ENCODE measurements at places on chromosomes 5 and 9.

- DNase-seq, result peak; percentile 61
Observed at GRCh38 chr9:5389109-5389732, 48.5 kb downstream of the PLGRKT start.

- DNase-seq, result no peak
Observed at GRCh38 chr5:153672347-153673090, 182.0 kb downstream of the GRIA1 start.

GRCh38 chr5:117463881-117464570 is 889.4 kb upstream of the SEMA6A start:
- DNase-seq, result no peak

GRCh38 chr9:89862316-89862715 is 257.5 kb downstream of the GADD45G start:
- DNase-seq, result no peak

DNA sequence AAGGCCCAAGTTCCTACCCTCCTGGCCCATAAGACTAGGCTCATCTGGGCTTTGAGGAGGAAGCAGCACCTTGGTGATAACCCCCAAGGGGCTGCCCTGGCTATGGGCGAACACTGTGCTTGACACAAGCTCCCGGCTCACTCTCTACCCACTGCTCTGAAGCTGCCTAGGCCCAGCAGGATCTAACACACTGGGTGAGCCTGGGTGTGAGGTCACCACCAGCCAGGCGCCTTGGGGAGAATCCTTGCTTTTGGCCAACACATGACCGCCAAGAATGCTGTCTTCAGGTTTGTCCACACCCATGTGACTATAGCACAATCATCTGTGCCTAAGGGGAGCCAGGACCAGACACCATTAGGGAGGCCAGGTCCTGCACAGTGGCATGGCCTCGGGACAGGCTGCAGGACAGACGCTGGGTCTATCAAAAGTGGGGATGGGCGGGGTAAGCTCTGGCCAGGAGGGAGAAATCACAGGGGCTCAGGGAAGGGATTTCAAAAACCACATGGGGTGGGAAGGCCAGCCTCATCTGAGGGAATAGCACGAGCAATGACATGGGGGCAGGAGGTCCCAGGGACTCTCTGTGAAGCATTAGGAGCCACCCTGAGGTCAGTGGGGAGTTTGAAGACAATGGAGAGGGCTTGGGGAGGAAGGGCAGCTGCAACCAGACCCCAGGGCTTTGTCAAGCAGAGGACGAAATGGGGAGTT is 29.6 kb downstream of the BICD2 start:
- DNase-seq, result no peak

DNA sequence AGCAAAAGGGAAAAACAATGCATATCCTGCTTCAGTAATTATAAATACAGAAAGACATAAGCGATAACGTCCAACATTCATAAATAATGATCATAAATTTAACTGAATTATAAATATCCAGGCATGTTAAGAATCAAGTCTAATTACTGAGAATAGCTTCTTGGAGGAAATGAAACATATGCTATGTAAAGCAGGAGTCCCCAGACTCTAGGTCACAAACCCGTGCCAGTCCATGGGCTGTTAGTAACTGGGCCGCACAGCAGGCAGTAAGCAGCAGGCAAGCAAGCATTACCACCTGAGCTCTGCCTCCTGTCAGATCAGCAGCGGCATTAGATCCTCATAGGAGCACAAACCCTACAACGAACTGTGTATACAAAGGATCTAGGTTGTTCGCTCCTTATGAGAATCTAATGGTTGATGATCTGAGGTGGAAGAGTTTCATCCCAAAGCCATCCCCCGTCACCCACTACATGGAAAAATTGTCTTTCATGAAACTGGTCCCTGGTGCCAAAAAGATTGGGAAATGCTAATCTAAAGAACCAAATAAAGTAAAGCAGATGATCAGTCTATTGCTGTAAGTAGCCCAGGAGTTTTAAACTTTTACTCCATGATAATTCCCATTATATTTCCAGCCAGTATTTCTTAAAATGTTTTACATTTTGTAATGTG is 50.4 kb downstream of the CERT1 start:
- DNase-seq, result no peak

DNA sequence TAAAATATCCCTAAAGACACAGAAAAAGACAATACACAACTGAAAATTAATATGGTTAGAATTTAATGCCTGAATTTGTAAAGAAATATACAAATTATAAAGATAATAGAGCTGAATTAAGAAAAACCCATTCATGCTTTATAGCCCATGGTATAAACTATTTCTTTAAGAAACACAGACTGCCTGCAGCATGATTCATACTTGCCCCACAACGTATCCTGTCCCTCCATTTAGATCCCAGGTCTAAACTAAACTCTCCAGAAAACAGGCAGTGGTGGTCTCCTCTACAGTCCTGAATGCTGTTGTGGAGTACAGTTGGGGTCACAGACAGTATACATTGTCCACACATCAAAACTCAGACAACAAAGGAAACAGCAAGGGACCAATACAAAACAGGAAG is 24.8 kb downstream of the IL6ST start:
- DNase-seq, result no peak

- DNase-seq, result peak; percentile 31
Observed at GRCh38 chr5:81525690-81526089, 131.8 kb upstream of the ACOT12 start.

- no peak for DNase-seq
Observed at GRCh38 chr5:38714703-38715355, 131.0 kb upstream of the OSMR start.

GRCh38 chr9:72041775-72042194 is 18.6 kb downstream of the C9orf57 start:
- peak; percentile 6 for DNase-seq

GRCh38 chr5:154115291-154115690 is 75.2 kb upstream of the GALNT10 start:
- no peak for DNase-seq

DNA sequence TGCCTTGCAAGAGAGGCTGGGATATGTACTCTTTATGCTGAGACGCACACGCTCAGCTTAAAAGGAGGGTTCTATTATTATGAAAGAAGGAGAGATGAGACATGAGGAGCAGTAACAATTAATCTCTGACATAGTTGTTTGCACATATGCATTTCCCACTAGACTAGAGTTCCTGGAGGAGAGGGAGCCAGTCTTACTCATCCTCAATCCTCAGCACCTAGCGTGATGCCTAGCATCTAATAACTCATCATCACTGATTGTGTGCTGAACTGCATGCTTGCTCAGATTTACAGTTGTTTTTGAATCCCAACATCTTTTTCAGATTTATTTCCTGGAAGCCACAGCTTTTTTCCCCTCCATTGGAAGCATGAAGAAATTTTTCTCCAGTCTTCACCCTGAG is 35.5 kb downstream of the GCNT4 start:
- no peak for DNase-seq

DNA sequence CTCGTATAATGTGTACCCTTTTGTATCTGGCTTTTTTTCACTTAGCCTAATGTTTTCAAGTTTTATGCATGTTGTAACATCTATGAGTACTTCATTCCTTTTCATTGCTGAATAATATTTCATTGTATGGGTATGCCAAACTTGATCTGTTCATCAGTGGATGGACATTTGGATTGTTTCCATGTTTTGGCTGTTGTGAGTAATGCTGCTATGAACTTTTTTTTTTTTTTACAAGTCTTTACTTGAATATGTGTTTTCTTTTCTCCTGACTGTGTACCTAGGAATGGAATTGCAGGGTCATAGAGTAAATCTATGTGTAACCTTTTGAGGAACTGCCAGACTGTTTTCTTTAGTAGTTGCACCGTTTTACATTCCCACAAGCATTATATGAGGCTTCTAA is 52.4 kb downstream of the MTREX start:
- DNase-seq, result no peak

- no peak for DNase-seq
Observed at GRCh38 chr9:112184946-112185345, 9.8 kb upstream of the SUSD1 start.

DNA sequence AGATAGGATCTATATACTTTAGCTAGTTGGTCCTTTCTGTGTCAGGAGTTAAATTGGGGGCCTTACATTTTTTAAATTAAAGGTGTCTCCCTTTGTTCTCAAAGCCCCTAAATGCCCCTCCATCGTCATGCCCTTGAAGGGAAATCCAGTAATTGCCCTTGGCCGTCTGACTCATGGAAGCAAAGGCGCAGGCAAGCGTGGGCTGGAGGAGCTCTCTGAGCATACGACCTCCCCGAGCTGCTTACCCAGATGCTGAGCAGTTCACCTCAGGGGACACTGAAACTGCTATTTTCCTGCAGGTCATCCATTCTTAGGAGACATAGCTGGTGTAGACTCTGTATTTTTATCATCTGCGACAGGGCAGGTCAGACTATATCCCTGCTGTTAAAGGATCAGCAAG is 23.0 kb downstream of the PCSK1 start:
- no peak for DNase-seq

DNA sequence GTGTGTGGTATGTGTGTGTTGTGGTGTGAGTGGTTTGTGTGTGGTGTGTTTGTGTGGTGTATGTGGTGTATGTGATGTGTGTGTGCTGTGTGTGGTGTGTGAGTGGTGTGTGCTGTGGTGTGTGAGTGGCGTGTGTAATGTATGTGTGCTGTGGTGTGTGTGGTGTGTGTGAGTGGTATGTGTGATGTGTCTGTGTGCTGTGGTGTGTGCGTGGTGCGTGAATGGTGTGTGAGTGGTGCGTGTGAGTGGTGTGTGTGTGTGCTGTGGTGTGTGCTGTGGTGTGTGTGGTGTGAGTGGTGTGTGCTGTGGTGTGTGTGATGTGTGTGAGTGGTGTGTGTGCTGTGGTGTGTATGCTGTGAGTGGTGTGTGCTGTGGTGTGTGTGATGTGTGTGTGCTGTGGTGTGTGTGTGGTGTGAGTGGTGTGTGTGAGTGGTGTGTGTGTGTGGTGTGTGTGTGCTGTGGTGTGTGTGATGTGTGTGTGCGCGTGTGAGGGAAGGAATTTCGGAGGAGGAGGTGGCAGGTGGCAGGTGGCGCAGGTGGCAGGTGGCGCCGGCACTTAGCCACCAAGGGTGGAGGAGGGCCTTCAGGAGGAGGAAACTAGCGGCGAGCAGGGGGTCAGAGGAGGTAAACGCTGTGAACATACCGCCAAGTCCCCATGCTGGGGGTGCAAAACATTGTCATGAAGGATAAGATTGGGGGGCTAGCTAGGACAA is 191.8 kb downstream of the MELK start:
- no peak for DNase-seq

DNA sequence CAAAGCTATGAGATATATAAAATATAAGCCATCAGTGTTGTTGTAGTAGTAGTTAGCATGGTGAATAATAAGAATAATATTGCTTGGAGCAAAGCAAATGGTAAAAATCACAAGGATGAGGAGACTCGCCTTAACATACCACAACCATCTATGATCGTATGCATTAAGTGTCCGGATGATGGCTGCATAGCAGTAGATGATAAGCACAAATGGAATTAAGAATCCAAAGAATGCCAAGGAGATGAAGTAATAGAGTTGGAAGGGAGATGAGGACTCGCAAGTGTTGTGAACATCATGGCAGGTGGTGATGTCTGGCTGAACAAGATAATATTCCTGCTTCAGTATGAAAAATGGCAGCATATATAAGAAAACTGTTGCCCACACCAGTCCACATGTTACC is 5.5 kb downstream of the F2RL2 start:
- DNase-seq, result no peak

DNA sequence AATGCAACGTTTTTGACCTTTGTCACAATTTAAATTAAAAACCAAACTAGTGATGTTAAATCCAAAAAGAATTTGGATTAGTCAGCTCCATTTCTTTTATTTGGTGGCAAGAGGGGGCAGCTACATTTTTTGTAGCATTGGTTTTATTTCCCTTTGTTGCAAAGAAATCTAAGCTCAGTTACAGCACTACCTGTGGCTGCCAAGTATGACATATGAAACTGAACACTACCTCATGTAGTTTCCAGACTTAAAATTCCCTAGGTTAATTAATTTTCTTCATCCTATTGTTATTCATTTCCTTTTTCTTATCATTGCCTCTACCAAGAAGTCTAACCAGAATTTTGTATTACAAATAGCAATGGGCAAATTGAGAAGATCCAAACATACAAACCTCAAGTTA is 393.5 kb downstream of the BRINP1 start:
- DNase-seq, result no peak

- no peak for DNase-seq
Observed at GRCh38 chr5:75368391-75368790, 31.4 kb downstream of the HMGCR start.

DNA sequence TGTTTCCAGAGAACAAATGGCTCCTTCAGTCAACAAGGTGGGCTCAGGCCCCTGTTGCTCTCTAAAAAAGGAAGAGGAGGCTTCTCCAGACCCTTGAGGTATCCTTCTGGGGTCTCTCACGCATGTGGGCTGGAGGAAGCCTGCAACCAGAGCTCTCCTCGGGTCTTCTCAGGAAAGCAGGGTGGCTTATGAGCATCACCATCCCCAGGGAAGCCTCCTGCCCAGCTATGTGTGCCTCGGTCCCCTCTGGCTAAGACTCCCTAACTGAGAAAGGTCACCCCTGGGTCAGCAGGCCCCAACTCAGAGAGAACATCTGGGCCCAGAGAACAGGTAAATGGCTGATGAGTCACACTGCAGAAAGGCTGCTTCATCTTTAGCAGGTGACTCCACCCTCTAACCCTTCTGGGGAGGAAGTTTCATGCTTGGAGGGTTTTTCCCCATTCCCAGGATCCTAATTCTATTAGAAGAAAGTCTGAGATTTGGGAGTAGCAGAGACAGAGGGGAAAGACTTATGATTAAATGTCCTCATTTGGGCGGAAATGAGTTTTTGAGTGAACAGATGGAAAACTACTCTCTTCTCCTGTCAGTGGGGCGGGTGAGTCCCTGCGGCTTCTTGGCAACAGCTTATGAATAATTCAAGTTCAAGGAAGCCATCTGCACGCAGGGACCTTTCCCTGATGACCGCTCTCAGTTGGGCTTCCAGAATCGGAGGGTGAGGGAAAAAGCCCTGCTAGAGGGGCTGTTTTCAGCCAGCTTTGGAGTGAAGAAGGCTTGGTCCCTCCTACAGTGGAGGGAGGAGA is 41.9 kb downstream of the TGFBI start:
- no peak for DNase-seq

- DNase-seq, result no peak
Observed at GRCh38 chr5:3220201-3220600, 375.4 kb upstream of the IRX1 start.

- DNase-seq, result no peak
Observed at GRCh38 chr5:122424132-122424531, 112.1 kb downstream of the SNCAIP start.

Measured in KBM-7 (cell line).